Activated CD8-positive, alpha-beta memory T cell treated with anti-CD3 and anti-CD28 coated beads for 36 hours (primary cell): ENCODE measurements at places on chromosomes 11 and 22. TPM values are rescaled to one million over a fixed set of nuclear protein-coding genes. Genes with fewer than 3 reads are reported as not detected.

The MRGPRX4 gene
- not detected for total RNA-seq

The SYNGR1 gene
- 4.2 TPM for total RNA-seq

The SERPIND1 gene
- total RNA-seq = not detected

The BTBD18 gene
- not detected for total RNA-seq

The APOBEC3B gene
- 10.4 TPM for total RNA-seq

The THRSP gene
- total RNA-seq = not detected

The NXPE1 gene
- not detected for total RNA-seq

The HBG2 gene
- not detected for total RNA-seq

The GVQW3 gene
- 2.9 TPM for total RNA-seq

The RBM14 gene
- 155 TPM for total RNA-seq

The SYTL2 gene
- 8.1 TPM for total RNA-seq

The LRP4 gene
- 0.19 TPM for total RNA-seq
